ENCODE measurements at places on chromosomes 2 and 18.
A peak's percentile ranks its signal among the peaks of the same experiment; 100 is the strongest.

GRCh38 chr2:96120991-96121390 is 4.6 kb upstream of the ADRA2B start:
- no peak for DNase-seq

- DNase-seq: no peak
Measured at GRCh38 chr2:105857076-105857740, 112.5 kb downstream of the NCK2 start.

DNA sequence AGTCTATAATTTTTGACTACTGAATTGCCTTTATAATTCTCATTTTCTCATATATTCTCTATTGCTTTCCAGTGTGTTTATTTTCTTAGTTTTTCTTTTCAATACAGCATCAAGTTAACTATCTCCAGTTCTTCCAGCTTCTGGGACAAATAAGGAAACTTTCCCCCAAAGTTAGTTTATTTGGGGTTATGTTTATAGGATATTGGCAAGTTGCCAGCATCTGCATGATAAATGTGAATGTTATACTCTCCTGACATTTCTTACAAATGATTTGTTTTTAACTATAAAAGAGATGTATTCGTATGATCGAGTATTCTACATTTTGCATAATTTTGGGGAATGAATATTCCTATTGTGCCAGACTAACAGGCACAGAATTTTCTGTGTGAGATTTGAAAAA is 140.6 kb upstream of the KCNJ3 start:
- DNase-seq: no peak

GRCh38 chr2:122070241-122070731 is 314.8 kb downstream of the TSN start:
- DNase-seq: no peak

DNA sequence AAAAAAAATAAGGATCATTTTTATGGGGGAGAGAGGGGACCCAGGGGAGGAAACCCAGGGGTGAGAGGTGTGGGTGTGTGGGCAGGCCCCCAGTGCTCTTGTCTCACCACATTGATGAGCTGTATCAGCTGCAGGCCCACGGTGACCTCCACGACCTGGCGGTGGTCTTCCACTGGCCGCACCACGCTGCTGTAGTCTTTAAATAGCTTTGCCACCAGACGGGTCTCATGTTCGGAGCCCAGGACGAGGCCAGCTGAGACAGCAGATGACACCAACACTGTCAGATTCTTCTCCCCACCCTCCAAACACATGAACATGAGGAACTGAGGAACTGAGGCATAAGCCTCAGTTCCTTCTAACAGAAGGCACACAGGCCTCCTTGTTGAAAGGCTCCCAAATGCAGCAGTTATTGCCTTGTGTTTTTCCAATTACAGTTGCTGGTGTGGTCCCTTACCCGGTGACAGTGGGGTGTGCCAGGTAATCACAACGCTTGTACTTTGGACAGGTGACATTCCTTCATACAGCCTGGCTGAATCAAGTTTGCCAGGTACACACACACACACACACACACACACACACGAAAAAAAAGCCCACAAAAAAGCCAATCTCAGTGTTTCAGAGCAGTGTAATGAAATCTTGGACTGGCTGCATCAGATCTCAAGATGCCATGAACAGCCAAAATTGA is 4.7 kb downstream of the CHRNA1 start:
- no peak for DNase-seq

DNA sequence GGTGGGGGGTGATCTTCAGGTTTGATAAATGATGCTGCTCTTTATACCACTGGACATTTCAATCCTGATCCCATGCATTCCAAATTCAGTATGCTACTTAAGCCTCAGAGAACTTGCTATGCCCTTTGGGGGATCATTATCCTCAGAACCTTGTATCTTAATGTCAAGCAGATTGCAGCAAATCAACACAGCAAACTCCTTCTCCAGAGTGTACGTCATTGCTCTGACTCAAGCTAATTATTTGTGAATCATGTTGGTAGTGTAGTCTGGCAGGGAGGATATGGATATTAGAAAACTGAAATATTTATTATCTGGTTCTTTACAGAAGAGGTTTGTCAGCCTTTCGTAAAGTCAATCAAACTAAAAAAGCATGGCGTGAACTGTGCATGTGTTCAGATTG is 562.5 kb upstream of the FAM98A start:
- no peak for DNase-seq

GRCh38 chr2:231926180-231926741 is at the start of gene NPPC:
Gene NPPC (minus strand): TSS chr2:231926396. CDS start chr2:231926249, 147 bp downstream.
- DNase-seq: peak; percentile 18

GRCh38 chr2:121478996-121479745 is 51.5 kb upstream of the RNU4ATAC start:
- DNase-seq: no peak

- peak; percentile 41 for DNase-seq
Measured at GRCh38 chr2:240455647-240456446, 20.4 kb downstream of the GPC1 start.

GRCh38 chr18:74128159-74128558 is 19.5 kb downstream of the FBXO15 start:
- no peak for DNase-seq

GRCh38 chr2:80706951-80707350 is 402.4 kb upstream of the LRRTM1 start:
- no peak for DNase-seq

DNA sequence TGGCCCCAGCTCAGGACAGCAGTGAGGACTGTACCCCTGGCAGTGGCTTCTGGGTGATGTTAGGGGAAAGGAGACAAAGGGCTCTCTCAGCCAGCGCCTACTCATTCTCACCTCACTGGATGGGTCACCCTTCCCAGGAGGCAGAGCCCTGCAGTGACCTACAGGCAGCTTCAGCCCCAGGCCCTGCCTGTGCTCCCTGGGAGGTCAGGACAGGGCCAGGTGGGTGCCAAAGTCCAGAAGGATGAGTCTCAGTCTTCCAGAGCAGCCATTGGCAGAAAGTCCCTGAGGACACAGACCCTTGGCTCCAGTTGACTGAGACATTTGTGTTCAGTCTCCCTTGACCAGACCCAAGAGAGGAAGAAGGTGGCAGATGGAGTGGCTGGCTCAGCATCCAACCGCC is 75.1 kb downstream of the TEX51 start:
- DNase-seq: no peak

DNA sequence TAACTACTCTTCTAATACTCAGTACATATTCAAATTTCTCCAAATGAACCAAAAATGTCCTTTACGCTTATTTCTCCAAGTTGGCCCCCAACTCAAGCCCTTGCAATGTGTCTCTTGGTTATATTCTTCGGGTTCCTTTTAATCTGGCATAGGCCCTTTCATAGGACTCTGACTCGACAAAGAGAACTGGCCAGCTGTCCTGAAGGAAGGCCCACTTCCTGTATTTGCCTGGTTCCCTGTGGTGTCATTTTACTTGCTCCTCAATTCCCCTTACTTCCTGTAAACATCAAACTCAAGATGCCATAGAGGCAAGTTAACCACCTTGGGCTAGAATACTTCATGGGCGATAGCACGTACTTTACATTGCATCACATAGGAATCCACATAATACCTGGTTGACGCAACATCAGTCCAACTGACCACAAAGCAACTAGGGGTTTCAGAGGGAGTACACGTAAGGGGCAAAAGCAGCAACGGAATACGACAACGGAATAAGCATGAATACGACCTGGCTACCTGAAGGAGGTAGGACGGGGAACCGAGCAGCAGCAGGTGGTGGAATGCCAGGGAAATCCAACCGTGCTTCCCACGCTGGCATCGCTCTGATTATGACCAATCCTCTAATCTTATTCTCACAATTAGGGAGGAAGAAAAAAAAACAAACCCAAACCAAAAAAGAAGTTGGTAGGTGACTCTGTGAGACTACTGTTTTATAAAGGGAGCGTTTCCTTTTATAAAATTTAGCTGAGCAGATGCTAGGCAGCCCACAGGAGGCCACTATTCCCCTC is 823 bp upstream of the GORASP2 start:
- peak; percentile 97 for DNase-seq

DNA sequence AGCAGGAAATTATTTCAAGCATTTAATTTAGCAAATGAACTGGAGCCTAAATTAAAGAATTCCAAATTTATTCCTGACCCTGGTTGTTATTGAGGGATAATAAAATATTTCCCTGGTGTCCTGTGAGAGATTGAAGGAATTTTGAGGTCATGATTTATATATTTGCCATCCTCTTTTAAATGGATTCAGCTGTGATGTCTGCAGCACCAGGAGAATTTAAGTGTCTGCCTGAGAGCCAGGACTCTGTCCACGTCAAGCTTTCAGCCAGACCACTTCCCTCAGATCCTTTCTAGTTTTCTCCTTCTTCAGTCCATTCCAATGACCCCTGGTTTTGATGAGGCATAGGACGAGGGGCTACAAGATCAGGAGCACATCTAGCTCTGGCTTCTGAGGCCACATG is 59.9 kb downstream of the INO80C start:
- no peak for DNase-seq

DNA sequence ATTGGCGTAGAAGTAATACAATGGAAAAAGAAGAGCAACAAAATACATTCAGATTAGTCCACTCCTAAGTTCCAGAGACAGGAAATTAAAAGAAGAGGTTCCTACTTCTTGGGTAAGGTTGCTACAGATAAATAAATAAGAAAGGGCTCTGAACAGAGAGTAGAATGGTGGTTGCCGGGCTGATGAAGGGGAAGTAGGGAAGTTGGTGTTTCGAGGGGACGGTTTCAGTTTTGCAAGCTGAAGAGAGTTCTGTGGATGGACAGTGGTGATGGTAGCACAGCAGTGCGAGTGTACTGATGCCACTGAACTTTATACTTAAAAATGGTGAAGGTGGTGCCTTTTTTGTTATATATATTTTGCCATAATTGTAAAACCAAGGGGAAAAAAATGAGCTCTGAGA is 48.2 kb downstream of the CABYR start:
- no peak for DNase-seq

- no peak for DNase-seq
Measured at GRCh38 chr2:188966079-188966571, 8.0 kb upstream of the COL3A1 start.

DNA sequence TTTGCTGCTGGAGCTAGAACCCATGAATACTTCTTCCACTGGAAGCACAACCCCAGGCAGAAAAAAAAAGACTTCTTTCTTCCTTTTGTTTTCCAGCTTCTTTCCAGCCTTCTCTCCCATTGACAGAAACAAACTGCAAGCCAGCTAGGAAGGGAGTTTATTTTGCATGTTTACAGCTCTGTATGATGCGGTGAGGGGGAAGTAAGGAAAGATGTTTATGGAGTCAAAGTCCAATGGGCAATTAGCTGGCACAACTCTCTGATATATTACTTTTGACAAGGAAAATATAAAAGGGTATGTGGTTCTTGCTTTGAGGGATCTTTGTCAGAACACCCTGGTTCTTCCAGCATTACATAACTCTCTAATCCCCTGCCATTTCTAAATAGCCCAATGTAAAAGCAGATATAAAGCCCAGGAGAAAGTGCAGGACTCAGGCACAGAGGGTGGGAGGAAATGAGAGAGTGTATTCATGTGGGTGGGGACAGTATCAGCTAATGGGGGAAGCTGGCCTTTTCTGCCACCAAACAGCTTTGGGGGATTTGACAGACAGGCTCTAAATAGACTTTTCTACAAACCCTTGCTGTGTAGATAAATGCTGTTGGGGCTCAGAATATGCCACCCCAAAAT is 9.3 kb upstream of the NMS start:
- no peak for DNase-seq

- DNase-seq: no peak
Measured at GRCh38 chr2:105432749-105433148, 33.9 kb upstream of the FHL2 start.

GRCh38 chr2:108940156-108940555 is 48.9 kb downstream of the EDAR start:
- DNase-seq: no peak

- DNase-seq: no peak
Measured at GRCh38 chr2:189192766-189193165, 13.2 kb upstream of the COL5A2 start.

DNA sequence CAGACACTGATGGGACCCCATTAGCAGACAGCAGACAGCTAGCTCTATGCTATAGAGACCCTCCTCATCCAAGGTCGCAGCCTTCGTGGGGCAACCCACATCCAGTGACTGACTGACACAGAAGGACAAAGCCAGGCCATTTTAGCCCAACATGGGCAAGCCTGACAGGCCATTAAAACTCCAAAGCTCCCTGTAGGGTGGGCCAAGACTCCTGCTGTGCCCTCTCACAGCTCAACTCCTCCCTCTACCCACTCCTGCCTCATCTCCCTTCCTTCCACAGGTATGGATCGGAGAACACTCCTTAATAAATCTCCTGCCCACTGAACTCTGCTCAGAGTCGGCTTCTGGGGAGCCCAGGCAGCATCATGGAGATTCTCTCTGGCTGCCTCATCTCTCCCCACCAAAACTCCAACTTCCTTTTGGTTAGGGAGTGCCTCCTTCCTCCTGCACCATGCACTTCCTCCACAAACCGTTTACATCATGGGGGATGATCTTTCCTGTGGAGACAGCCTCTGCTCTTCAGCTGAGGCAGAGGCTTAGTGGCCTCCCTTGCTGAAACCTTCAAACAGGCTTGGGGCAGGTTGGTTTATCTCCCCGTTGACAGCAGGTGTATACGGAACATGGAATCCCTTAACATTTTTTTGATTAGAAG is 86.5 kb downstream of the ACTR3 start:
- no peak for DNase-seq
